ENCODE measurements at places on chromosomes 16 and 17.

GRCh38 chr16:65481956-65482355 lies 360.1 kb upstream of the CDH11 start:
- DNase-seq = no peak

GRCh38 chr17:61496957-61497653 lies 44.9 kb downstream of the TBX4 start:
- DNase-seq = no peak

GRCh38 chr17:61731330-61731729 lies 132.0 kb downstream of the BRIP1 start:
- no peak for DNase-seq

DNA sequence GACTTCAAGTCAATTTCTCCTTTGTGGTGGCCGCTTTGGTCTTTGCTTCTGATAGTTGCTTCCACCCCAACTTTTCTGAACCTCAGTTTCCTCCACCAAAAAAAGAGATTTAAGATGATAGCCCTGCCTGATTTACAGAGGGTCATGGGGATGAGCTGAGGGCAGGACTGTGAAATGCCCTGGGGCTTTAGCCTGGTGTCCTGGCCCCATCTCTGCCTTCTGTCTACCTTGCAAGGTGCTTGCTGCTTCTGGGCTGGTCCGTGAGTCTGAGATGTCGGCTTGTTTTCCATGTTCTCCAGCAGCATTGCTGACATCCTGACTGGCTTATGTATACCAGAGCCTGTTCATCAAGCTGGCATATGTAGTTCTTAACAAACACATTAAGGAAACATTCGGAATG lies 191.9 kb upstream of the MPHOSPH6 start:
- DNase-seq = no peak

GRCh38 chr17:73750975-73751374 lies 106.7 kb upstream of the SDK2 start:
- no peak for DNase-seq

DNA sequence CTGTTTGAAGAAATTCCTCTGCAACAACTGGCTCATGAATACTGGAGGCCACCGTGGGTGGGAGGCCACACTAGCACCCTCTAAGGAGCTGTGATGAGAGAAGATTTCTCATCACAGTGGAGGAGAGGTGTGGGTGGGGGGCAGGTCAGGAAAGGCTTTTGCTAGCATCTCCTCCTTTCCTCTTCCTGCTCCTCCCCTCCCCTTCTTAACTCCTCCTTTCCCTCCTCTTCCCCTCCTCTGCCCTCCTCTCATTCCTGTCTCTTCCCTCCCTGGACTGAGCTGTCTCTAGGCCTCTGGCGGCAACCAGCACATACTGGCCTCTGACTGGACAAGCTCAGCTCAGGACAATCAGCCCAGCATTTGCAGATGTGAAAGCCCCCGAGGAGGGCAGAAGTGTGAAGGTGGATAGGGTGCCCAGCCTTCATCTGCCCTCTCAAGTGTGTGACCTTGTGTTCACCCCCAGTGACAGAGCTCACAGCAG lies 19.0 kb upstream of the LHX1 start:
- no peak for DNase-seq

All from ascending aorta (tissue), 2 donors.